ENCODE measurements at places on chromosomes 6 and 20.

- peak; percentile 9 for DNase-seq
These were observed 72.1 kb downstream of the AFDN start for GRCh38 chr6:167898673-167899311.

DNA sequence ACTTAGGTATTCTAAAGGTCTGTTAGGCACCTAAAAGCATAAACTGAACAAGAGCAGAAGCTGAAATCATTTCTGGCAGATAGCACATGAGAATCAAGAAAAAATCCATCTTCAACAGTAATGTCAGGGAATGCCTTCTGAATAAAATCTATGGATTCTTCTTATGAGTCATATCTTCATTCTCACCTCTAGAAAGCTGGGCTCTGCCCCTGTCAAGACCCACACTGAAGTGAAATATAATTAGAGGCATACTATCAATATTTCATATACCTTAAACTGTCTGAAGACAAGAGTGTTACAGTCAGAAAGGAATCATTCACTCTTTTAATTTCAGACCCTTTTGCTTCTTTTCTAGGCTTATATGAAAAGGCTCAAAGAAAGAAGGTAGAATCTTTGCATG, 485.8 kb upstream of the PTCHD4 start:
- no peak for DNase-seq

GRCh38 chr6:16735014-16735413, 26.2 kb downstream of the ATXN1 start:
- DNase-seq = no peak

DNA sequence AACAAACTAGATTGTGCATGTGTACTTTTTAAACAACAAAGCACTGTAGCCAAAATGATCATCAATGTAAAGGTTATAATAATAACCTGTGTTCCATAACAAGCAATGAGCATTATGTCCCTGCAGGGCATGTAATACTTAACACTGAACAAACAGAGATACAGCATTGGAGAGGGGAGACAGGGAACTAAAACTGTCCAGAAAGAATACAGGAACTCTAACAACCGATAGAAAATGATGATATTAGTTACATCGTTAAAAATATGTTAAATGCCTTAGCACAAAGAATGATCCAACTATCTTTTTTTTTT, 80.5 kb downstream of the COL9A1 start:
- no peak for DNase-seq

- DNase-seq = no peak
These were observed 170.2 kb upstream of the PLN start for GRCh38 chr6:118377711-118378414.

DNA sequence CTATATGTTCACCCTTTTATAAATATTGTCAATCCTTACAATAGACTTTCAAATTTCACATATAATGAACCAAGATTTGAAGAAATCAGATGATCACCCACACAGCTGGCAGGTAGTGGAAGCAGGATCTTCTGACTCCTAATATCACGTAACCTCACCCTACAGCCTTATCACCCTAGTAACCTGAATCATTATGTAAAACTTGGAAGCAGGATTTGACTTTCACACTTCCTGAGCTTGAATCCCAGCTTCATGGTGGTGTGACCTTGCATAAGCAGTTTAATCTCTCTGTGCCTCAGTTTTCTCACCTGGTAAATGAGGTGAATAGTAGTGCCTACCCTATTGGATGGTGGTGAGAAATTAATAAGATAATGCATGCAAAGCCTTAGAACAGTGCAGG, 16.4 kb downstream of the SPTLC3 start:
- no peak for DNase-seq

- peak; percentile 67 for DNase-seq
These were observed 103.5 kb upstream of the SIRPG start for GRCh38 chr20:1761116-1761515.

DNA sequence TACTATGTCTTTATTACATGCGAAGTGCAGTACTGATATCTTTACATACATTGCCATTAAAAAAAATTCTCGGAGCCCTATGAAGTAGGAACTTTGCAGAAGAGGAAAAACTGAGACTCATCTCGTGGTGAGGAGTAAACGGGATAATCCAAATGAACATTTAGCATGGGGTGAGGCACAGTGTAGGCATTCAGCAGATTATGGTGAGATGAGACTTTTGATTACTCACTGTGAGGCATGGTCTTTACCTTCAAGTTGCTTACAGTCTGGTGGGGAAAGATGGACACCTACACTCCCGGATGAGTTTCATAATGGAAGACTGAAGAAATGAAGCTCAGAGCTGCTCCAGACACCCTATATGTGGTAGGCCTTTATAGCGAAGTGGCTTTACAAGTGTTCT, 1.4 kb downstream of the RPRD1B start:
- DNase-seq = no peak

GRCh38 chr6:113679051-113679450, 178.1 kb upstream of the MARCKS start:
- no peak for DNase-seq

GRCh38 chr6:101231606-101232235, 161.8 kb upstream of the GRIK2 start:
- no peak for DNase-seq

DNA sequence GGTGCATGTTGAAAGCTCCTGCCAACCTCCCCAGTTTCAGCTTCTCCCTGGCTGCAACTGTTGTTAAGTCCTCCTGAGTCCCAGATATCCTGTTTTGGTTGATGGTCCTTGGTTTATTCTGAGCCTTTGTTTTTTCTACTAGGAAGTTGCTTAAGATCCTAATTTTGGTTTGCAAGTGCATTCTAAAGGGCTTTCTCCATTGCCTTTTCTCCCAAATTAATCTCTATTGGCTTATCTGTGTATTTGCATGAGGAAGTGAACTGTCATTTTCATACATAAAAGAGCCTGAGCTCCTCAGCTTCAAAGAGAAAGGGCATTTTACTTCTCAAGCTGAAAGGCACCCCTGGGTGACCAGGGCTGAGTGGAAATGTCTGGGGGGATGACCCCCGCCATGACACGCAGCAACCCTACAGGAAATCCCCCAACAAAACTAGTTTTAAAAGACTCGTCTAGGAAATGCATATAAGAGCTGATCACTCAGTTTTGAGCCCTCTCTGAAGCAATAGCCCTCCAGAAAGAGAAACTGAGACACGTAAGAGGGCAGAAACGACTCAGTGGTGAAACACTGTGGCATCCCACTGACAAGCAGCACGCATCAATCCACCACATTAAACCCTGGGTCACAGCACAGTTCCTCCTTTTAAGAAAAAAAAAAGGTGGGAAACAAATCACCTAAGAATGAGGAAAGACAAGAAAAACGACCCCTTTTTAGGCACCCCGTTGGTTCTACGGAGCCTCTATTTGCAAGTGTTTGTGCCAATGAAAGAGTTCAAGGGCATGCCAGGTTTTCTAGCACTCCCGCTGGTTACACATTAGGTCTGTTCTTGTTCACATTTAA, 140.9 kb downstream of the THBS2 start:
- no peak for DNase-seq

- DNase-seq = no peak
These were observed 213.1 kb upstream of the STXBP5 start for GRCh38 chr6:146990821-146991798.

DNA sequence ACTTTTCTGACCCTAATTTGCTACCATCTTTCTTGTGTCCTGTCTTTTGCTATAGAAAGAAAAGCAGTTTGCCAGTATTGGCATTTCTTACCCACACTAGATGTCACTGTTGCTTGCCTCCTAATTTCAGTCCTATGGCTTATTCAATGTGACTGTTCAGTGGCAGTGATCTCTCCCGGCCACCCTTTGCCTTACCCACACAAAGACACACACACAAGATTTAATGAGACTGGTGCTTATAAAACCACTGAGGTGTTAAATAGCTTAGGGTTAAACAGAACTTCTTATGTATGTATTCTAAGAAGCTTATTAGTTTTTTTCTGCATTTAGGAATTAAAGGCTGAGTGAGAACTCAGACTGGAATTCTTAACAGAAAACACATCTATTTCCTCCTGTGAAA, 233.6 kb upstream of the ASCC3 start:
- no peak for DNase-seq

GRCh38 chr6:84906514-84906913, 142.1 kb upstream of the TBX18 start:
- DNase-seq = no peak

DNA sequence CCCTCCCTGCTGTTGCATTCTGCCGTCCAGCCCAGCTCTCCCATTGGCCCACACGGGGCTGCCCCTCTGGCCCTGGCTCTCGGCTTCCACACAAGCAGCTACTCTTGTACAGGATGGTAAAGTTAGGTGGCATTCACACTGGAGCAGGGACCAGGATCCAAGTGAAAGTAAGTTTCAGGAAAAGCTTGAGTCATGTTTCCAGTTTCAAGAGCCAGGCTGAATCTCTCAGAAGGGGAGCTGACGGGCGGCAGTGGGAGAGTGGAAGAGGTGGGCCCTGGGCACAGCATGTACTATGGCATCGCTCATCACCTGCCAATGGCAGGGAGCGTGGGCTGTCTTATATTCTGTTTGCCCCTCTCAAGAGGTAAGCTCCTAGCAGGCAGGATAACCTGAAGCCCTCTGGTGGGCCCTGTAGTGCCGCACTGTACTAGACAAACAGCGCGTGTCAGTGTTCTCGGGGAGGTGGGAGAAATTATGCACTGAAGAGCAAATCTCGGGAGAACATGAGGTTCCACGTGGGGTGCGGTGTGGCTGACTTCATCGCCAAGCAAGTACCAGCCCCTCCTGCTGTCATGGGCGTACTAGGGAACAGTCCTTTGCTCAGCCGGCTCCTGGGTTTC, 241.5 kb downstream of the NRN1 start:
- DNase-seq = no peak

GRCh38 chr6:131581523-131581922, 8.5 kb downstream of the ARG1 start:
- no peak for DNase-seq

DNA sequence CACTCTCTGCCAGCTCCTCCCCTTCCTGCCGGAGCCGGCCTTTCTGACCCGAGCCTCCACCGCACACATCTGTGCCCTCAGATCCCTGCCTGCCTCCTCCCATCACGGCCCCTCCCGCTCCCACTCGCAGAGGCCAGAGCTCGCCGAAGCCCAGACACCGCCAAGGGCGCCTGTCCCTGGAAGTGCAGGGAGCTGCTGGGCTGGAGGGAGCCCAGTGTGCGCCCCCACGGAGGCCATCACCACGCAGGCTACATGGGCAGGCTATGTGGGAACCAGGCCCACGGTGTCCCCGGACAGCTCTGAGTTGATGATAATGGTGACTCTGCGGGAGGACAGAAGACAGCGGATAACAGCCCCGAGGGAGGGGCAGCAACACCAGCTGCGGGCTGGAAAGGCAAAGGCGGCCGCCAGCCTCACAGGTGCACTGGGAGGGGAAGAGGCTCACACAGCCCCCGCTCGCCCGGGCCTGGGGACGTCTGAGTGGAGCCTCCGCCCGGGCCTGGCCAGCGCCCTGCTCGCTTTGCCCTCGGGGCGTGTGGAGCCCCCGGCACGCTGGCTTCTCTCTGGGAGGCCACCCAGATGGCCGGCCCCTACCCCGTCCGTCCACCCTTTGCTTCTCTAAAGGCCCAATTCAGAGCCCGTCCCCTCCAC, 154.9 kb downstream of the DLL1 start:
- DNase-seq = no peak

DNA sequence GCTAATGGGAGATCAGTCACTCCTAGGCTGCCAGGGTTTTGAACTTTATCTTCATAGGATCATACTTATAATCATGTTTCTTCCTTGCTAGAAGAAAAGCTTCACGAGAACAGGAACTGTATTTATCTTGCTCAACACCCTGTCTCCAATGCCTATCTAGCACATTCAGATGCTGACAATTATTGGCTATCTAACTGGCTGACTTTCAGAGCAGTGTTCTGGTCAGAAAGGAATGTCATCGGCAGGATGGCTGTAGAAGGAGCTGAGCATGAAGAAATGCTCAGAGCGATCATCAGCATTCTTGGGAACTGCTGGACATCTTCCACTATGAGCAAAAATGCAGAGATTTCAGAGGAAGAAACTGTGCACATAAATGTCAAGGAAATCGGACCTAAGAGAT, 628.0 kb upstream of the NRSN1 start:
- no peak for DNase-seq

GRCh38 chr20:2663364-2663886, 591 bp downstream of the IDH3B start:
- no peak for DNase-seq

DNA sequence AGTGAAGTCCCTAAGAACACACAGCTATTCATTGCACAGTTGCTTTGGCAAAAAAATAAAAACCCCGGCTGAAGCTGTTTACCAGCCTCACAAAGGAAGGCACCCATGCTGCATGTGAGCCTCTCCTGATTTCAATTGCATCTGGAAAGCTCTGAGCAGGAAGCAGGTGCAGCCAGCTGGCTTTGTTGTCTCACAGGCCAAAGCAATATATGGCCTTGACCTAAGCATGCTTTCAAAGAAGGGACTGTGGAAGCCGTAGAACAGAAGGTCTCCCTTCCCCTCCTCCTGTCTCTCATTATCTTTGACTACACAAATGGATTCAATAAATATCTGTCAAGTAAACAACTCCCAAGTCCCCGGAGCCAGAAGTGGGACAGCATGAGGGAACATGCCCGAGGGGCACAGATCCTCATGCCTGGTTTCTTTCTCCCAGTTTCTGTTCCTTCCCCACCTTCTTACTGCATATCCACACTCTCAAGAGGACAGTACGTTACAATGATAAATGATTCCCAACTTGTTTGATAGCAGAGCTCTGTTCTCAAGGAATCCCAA, 57.2 kb upstream of the PCSK2 start:
- DNase-seq = no peak

All from AG04449 (cell line).